Forelimb muscle (tissue), 1 donor: ENCODE measurements at places on chromosomes 5 and 9. TPM values are rescaled to one million over a fixed set of nuclear protein-coding genes. Genes with fewer than 3 reads are reported as not detected.

The FGFR4 gene
- polyA plus RNA-seq, result 178 TPM

The EIF4EBP3 gene
- polyA plus RNA-seq, result 8.8 TPM

The UBAP1 gene
- polyA plus RNA-seq, result 38.9 TPM

The STPG3 gene
- polyA plus RNA-seq, result 0.18 TPM

The CTNND2 gene
- 0.75 TPM for polyA plus RNA-seq

The UBTD2 gene
- 49.8 TPM for polyA plus RNA-seq

The DAPK1 gene
- polyA plus RNA-seq, result 20.6 TPM

The ZNF658 gene
- 6.7 TPM for polyA plus RNA-seq

DNA sequence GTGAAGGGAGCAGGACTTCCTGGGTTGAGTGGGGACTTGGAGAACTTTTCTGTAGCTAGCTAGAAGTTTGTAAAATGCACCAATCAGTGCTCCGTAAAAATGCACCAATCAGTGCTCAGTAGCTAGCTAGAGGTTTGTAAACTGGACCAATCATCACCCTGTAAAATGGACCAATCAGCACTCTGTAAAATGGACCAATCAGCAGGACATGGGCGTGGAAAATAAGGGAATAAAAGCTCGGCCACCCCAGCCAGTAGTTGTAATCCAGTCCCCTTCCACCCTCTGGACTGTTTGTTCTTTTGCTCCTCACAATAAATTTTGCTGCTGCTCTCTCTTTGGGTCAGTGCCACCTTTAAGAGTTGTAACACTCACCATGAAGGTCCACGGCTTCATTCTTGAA, 29.5 kb downstream of the SPATA31C2 start:
- no peak for DNase-seq

DNA sequence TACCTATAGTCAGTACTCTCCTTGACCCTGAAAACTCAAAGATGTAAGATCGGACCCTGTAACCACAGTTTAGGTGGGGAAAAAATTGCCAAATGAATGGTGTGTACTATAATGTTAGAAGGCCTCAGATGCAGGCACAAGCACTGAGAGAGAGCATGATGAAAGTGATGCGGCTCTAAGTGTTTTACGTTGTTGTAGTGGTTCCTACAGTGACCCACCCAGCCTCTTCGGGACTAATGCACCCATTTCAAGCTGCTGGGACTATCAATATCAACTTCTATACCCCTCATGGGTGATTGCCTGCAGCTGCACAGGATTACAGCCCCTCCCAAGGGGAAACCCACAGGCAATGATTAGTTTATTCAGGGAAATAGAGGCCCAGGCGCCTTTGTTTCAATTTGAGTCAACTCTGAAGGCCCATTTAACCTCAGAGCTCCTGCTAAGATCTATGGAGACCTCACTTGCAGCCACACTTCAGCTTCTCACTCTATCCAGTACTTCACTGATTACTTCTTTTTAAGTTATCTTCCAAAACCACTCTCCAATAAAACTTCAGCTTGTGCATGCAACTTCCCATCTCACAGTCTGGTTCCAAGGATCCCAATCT, 340.7 kb downstream of the NR2F1-AS1 start:
- no peak for DNase-seq

DNA sequence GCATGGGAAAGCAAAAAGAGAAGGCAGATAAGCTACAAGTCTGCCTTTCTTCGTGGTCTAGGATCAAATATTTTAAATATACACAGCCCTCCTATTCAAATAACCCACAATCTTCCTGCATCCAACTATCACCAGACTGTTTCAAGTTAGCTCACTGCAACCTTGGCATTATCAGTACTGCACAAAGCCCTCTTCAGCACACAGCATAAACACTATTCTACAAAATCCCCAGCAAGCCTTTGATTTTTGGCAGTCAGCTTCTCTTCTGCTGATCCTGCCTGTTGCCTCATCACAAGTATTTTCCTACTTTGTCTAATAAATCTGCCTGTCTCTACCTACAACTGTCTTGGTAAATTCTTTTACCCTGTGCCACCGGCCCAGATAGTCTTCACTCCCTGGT, 142.9 kb downstream of the COX7C start:
- DNase-seq, result no peak

GRCh38 chr5:98727686-98728085, 45.8 kb upstream of the RGMB start:
- DNase-seq, result no peak

- no peak for DNase-seq
Observed at GRCh38 chr5:133298447-133298846, 246.6 kb downstream of the HSPA4 start.

DNA sequence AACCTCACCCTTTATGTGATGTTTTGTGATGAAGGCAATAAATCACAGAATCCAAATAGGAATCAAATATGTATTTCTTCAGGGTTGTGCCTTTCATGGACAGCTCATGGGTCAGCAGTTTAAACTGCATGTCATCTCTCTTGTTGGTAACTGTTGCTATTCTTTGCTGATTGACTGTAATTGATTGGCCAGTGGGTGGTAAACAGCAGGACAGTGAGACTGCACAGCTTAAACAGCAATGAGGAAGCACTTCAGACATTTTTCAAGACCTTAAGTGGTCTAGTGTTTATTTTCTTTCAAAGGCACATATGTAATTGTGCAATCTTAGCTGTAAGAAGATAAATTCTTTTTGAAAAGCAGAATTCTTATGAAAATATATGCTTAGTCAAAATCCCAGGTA, 260.5 kb downstream of the COX7C start:
- DNase-seq, result no peak

GRCh38 chr9:127293767-127294166, 29.2 kb downstream of the GARNL3 start:
- DNase-seq, result no peak

- DNase-seq, result no peak
Observed at GRCh38 chr5:169778622-169779596, 141.8 kb downstream of the DOCK2 start.

- DNase-seq, result no peak
Observed at GRCh38 chr5:148807851-148808250, 18.6 kb upstream of the ADRB2 start.

DNA sequence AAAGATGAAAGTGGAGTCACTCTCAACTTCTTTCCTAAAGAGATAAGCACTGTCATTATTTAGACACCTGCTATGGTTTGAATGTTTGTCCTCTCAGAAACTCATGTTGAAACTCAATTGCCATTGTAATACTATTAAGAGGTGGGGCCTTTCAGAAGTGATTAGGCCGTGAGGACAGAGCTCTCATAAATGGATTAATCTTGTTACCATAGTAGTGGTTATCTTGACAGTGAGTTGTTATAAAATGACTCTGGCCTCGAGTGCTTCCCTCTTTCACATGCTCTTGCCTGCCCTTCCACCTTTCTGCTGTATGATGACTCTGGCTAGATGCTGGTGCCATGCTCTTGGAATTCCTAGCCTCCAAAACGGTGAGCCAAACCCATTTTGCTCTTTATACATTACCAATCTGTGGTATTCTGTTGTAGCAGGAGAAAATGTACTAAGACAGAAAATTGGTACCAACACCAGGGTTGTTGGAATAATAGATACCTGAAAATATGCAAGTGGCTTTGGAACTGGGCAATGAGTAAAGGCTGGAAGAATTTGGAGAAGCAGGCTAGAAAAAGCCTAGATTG, 38.0 kb downstream of the GDA start:
- no peak for DNase-seq

GRCh38 chr9:120619751-120620655, 40.0 kb upstream of the CDK5RAP2 start:
- peak; percentile 28 for DNase-seq

GRCh38 chr5:10827571-10827970, 66.5 kb upstream of the DAP start:
- no peak for DNase-seq

GRCh38 chr9:131657940-131658339, 81.9 kb downstream of the RAPGEF1 start:
- DNase-seq, result no peak

DNA sequence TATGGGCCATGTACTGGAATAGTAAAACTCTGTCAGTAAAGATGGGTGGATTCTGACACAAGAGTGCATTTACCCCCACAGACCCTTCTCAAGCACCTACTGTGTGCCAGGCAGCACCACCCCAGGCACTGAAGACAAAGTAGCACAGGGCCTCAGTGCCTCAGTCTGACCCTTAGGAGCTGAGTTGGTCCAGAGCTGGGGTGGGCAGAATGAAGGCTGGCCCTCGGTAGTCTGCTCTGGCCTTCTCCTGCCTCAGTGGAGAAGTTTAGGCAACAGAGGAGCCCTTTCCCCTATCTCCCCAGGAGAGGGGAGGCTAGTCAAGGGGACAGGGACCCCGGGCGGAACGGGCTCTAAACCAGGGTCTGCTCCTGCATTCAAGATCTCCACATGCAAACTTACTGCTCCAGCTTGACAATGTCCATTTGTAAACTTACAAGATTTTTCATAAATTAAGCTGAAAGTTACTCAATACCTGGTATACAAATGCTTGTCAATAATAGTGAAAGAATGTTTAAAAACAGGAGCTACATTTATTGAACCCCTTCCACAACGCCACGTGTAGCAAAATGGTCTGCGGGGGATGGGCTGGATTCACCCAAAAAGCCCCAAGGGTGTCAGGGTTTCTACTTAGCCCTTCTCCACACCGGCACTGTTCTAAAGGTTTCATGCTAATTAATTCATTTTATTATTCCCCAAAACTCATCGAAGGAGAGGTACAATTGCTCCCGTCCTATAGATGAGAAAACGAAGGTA, 1.5 kb downstream of the VDAC1 start:
- DNase-seq, result no peak

DNA sequence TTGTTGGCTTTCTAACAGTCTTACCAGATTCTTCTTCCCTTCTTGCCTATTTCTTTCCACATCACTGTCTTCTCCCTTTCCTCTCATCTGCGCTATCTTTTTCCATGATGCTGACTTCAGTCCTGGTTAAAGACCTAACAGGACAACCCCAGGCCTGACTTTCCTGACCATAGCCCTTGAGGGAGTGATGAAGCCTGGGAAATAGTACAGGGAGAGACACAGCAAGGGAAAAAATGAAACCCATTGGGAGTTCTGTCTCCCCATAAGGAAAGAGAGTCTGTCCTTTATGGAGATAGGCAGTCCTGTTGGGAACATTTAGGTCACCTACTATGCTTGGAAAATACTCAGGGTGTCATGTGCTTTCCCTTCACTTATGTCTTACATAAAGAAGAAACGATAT, 92.7 kb downstream of the GIN1 start:
- no peak for DNase-seq

GRCh38 chr5:51484326-51484725, 101.1 kb downstream of the ISL1 start:
- DNase-seq, result no peak

- DNase-seq, result no peak
Observed at GRCh38 chr9:78144663-78145377, 91.1 kb upstream of the CEP78 start.
